ENCODE measurements at places on chromosomes 4 and X.

DNA sequence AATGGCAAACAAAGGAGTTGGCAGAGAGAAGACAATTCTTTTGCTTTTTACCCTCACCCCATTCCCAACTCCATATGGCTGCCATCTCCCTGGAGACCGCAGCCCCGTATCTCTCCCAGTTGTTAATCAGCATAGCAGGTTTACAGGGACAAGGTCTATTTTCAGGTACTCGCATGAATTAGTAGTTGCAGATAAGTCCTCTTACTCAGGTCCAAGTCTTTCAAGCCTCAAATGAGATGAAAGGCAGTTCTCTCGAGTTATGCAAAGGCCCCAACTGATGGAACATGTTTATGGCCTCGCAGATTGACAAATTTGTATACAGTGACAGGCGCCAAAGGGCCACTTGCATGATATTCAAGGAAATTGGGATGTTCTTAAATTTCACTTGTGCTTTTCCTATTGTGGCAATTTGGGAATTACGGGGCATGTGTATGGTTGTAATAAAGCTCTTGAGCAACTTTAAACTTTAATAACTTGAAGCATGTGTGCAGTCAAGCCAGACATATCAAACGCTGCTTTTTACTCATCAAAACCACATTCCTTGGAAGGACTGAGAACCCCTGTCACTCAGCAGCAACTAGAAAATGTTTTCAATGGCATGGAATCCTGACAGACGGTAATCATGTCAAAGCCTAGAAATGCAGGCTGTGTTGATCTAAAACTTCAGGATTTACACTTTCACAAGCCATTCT lies 45.1 kb downstream of the KDR start:
- DNase-seq, result no peak

- no peak for DNase-seq
Observed at GRCh38 chr4:35493977-35494376, 750.3 kb downstream of the ARAP2 start.

GRCh38 chr4:184310881-184311709 lies 93.4 kb upstream of the ENPP6 start:
- no peak for DNase-seq

DNA sequence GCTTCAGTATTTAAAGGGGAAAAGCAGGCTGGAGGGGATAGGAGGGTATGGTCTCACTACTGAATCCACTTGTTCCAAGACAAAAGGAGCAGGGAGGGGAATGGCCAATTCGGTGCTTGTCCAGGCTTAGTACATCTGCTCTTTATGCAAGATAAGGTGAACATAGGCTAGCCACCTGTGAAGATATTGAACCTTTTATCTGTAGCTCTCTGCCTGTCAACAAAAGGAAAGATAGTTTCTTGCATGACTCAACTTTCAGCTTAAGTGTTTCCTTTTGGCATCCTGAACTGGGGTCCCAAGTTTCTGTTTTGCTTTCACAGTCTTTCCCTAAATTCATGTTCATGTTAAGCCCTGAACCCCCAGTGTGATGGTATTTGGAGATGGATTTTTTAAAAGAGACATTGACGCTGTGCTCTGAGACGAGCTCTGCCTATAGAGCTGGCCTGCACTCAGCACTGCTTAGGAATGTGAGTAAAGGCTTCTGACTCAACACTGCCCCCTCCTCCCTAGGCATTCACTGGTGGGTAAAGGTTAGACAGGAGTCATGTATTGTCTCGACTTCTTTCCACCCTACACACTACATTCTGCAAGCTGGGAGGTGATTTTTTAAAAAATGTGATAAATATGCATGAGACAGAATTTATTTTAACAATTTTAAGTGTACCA lies 28.2 kb downstream of the FAM149A start:
- DNase-seq, result no peak

- DNase-seq, result no peak
Observed at GRCh38 chr4:26369132-26369531, 48.3 kb downstream of the RBPJ start.

DNA sequence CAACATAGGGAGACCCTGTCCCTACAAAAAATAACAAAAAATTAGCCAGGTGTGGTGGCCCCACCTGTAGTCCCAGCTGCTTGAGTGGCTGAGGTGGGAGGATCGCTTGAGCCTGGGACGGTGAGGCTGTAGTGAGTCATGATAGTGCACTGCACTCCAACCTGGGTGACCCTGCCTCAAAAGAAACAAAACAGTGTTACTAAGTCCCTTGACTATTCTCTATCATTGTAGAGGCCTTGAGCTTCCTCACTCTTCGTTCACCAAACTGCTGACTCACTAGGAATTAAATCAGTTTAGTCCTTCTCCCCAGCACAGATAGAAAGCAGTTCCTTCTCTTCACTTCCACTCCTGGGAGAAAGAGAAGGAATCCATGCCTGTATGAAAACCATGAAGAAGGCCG lies 14.5 kb downstream of the CDS1 start:
- no peak for DNase-seq

DNA sequence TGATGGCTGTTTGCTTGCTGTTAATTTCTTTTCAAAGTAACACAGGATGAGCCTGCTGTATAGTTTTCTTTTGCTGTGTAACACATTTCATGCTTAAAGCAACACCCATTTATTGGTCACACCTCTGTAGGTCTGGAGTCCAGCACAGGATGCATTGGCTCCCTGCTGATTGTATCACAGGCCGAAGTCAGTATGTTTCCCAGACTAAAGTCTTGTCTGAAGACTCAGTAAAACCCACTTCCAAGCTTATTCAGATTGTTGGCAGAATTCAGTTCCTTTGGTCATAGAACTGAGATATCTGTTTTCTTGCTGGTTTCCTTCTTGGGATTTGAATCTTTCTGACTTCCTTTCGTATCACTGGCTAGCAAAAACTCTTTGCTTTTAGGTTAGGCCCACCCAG lies 54.3 kb downstream of the LRP2BP start:
- DNase-seq, result no peak

GRCh38 chr4:185054886-185055285 lies 36.6 kb downstream of the HELT start:
- no peak for DNase-seq

DNA sequence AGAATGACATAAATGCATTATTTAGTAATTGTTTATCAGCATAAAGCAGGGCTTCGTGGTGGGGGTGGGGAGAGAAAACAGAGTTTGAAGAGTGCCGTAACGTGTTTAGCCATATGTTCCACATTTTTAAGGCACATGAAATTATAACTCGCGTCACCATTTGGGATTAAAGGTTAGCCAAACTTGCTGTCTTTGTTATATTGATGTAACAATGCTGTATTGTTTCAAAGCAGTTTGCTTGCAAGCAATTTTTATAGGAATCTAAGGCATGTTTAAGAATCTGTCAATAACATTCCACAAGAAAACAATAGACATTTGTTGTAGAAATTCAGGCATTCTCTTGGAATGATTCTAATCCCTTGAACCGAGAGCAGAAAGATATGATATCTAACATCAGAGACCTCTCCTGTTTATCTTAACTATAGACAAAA lies 78.3 kb downstream of the CLDN22 start:
- no peak for DNase-seq

GRCh38 chrX:74293343-74293946 lies 10.5 kb upstream of the ZCCHC13 start:
- DNase-seq, result no peak

DNA sequence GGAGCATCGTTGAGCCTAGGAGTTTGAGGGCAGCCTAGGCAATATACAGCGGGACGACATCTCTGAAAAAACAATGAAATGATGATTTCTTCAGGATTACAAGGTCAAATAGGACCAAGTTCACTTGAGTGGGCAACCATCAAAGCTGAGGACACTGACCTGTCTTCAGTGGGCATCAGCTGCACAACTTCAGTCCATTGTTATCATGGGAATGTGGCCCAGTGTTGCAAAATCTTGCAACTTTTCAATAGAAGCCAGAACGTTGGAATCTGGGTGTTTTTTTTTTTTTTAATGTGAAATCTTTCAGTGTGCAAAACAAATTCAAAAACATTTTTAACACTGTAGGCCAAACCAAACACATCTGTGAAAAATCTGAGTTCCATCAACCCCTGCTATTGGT lies 155.4 kb upstream of the PLAC1 start:
- DNase-seq, result no peak

GRCh38 chr4:153259661-153260060 lies 55.4 kb downstream of the TRIM2 start:
- DNase-seq, result no peak

DNA sequence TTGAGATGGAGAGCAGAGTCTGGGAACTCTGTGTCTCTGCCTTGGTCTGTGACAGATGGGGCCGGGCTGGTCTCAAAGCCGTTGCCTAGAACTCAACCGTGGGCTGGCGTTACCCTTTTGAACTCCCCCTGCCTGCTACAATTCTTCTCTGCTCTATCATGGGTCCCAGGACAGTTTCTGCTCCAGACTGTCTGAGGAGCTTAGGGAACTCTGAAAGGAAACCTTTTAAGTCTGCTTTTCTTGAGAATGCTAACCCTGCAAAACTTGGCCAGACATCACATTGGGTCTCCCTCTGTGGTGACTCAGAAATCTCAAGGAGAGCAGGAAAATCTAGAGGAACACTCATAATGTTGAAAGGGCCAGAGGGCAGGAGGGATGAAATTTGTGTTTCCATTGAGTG lies 240.6 kb downstream of the CBR4 start:
- peak; percentile 51 for DNase-seq

DNA sequence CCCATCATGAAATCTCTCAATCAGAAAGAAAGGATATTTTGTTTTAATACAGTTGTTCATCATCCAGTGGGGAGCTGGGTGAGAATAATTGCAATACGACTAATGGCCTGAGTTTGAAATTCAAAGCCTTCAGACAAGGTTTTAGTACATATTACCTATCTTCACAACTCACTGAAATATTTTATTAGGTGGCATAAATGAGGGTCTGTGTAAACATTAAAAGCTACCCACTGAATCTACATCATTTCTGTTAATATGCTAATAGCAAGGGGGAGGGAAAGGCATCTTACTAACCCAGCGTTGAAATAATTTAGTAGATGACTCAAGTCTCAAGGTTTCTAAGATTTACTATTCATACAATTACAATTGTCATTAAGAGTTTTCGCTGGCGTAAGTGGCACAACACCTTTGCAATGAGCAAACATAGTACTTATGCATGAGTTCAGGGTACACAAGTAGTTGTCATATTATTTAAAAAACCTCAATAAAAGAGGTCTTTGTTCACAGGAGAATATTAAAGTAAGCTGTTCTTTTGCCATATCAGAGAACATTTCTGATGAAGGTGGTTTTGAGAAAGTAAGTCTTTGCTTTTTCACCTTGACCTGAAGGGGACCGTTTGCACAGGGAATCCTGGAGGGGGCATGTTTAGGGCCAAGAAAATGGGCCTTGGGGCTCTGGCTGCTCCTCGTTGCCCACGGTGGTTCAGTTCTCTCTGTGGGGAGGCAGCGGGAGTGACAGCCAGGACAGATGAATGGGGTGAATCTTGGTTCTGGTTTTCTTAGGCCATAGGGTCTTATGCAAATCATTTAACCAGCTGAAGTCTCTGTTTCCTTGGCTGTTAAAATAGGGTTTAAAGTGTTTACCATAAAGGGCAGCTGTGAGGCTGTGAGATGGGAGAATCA lies 4.5 kb upstream of the RHOH start:
- DNase-seq, result no peak

DNA sequence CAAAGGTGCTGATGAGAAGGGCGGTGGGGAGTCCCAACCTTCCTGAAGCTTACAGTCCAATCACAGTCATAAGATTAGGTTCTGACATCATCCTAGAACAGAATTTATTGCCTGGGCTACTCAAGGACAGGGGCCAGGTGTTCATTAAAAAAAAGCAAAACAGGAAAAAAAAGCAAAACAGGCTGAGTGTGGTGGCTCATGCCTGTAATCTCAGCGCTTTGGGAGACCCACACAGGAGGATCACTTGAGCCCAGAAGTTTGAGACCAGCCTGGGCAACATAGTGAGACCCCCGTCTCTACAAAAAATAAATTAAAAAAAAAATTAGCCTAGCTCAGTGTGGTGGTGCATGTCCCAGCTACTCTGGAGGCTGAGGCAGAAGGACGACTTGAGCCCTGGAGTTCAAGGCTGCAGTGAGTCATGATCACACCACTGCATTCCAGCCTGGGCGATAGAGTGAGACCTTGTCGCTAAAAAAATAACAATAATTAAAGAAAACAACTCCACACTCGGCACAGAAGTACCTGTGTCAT lies 3.0 kb downstream of the RAB9A start:
- DNase-seq, result no peak

- no peak for DNase-seq
Observed at GRCh38 chr4:106116025-106116424, 200.0 kb downstream of the TBCK start.

- no peak for DNase-seq
Observed at GRCh38 chr4:88618782-88619485, 26.7 kb downstream of the HERC3 start.

GRCh38 chr4:51858605-51859202 lies 15.8 kb downstream of the DCUN1D4 start:
- no peak for DNase-seq

DNA sequence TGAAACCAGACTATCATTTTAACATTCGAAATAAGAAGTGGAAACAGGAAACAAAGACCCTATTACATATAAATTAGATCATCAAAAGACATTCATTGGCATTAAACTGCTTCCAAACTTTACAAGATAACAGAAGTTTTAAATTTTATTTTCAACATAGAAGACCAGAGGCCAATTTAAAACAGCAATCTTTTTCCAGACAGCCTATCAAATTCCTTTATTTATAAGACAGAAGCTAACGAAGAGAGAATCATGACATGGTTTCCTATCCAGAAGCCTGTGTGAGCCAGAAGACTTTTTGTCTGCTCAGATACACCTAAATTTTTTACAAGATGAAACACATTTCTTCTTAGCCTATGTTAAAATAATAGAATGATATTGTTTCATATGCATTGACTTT lies 291.9 kb downstream of the PPP3CA start:
- DNase-seq, result no peak

DNA sequence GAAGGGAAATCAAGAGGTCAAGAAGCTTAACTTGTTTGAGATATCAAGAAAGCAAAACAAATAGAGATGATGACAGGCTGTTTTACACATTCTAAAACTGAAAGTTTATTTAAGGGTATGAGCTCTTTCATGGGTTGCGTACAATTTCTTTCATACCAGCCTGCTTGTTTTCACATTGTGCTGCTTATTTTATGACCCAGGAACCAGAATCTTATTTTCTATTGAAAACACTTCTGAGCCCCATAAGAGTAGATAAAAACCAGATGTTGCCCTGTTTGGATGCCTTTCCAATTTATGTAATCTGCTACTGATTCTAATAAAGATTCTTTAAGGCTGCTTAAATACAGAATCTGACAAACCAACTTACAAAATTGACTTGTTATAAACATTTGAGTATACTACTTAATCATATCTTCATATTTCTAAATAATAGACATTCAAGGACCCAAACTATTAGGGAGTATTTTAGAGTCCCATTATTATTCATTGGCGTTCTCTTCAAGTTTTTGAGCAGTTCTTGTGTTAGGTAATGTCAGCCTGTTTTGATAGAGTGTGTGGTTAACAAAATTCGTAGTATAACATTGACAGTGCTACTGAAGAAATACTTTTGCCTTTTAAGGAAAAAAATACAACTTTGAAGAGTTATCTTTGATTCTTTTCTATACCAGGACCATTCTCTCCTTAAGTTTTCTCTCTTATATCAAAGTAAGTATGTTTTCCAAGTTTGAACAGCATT lies 74.4 kb downstream of the PDLIM5 start:
- DNase-seq, result no peak

DNA sequence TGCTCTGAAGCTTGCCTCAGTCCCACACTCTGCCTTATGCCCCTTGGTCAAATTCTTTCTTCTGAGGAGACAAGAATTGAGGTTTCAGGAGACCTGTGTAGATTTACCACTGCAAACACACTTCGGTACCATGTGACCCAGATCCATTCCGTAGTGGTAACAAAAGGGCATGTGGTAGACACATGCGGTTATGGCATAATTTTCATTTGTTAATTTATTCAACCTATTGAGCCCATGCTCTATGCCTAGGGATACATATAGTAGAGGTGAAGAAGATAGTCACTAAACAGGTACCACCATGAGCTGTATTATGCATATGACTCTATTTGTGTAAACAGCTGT lies 190.9 kb downstream of the NDST4 start:
- DNase-seq, result no peak

All from brain pericyte (primary cell).